ENCODE measurements at places on chromosomes 1 and 21.
A peak's percentile ranks its signal among the peaks of the same experiment; 100 is the strongest.

DNA sequence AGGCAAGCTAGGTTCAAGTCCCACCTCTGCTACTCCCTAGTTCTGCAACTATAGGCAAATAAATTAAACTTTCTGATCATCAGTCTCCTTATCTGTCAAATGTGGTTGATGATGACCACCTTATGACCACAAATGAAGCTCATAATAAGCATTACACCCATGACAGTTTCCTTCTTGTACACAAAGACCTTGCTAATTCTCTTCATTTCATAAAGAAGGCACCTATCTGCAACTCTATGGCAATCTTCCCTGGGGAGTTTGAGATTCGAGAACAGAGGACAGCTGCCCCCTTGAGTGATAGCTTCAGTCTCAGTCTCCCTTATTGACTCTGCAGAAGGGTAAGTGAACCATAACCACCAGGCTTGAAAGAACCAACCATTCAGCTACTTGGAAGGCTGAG, 503.1 kb upstream of the DAB1 start:
- no peak for DNase-seq

DNA sequence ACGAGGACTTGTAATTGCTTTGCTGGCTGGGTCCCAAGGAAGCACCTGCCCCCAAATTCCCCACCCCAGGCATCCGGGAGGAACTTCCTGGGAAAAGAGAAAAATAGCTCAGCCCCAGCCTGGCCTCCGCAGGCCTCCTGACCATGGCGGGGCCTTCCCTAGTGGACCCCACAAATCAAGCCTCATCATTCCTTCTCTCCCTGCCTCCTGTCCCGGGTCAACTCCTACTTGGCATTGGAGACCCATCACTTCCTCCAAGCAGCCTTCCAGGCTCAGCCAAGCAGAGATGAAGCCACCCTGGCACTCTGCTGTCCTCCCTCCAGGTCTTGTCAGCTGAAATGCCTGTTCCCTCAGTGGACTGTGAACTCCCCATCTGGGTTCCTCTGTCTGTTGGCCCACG, 38.0 kb downstream of the AJAP1 start:
- no peak for DNase-seq

DNA sequence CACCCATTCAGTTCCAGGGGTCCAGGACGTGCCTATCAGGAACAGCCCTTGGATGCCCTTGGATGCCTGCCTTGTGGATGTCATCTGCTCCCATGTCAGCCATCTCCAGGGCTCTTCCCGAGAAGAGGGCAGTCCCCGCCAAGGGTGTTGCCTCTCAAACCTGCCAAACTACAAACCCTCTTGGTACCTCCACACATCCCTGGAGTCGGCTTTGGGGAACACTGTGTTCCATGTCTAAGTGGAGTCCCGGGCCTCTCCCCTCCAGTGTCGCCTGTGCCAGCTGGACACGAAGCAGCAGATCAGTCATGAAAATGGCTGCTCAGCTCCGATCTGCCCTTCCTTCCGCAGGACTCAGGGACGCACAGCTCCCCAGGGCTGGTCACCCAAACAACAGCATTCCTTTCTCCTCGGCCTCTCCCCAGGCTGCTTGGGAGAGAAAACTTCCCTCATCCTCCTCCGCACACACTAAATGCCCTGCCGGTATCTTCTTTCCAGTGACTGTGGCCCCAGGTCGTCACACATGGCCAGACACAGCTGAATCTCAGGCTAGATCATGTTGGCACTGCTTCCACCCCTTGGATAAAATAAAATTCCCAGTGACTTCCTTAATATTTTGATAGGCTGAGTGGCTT, 53.4 kb downstream of the GALNT2 start:
- DNase-seq: no peak

DNA sequence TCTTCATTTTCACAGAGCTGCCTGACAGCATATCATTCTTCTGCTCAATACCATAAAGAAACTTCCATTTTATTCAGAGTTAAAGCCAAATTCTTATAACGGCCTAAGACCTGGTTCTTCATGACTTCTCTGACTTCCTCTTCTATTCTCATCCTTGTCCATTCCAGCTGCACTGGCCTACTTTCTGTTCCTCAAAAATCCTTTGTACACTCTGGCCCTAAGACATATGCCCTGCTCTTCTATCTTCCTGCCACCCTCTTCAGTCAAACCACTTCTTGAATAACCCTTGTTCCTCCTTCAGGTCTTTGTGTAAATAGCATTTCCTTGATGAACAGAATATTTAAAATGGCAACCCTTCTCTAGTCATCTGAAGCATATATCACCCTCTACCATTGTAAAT, 1338.7 kb upstream of the ADGRL2 start:
- DNase-seq: no peak

GRCh38 chr1:21590126-21590880, 78.9 kb downstream of the RAP1GAP start:
- DNase-seq: no peak

- no peak for DNase-seq
Measured at GRCh38 chr1:175511496-175511895, 231.9 kb downstream of the TNR start.

DNA sequence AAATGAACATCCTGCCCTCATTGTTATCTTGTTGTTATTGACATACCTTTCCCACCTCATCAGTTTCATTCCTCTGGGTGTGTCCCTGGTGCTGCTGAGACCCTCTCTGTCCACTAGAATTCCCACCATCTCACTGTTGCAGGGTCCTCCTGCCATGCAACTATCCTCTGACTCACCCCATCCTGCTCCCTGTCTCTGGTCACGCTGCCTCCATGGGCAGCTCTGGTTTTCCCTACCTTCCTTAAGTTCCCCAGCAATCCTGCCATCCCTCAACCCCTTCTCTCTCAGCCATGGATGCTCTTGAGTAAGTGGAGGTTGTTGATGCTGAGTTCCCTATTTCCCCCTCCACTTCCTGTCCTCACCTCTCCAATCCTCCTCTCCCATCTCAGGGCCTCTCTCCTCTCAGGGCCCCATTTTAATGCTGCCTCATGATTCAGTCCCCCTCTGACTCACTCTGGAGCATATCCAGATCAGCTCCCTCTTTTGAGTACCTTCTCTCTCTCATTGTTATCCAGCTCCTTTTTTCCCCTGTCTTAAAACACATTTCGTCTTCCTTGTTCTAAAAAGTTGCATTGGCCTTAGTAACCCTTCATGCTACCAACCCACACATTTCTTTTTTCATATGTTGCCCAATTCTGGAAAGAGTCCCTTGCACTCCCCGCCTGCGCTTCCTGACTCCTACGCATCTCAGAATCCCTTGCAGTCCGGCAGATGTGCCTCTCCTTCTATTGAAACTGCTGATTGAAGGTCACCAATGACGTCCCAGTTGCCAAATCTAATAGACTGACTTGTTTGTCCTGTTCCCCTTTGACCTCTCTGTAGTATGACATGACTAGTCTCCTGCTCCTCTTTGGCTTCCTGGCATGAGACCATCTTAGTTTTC, 92.0 kb downstream of the CNIH3 start:
- DNase-seq: no peak

DNA sequence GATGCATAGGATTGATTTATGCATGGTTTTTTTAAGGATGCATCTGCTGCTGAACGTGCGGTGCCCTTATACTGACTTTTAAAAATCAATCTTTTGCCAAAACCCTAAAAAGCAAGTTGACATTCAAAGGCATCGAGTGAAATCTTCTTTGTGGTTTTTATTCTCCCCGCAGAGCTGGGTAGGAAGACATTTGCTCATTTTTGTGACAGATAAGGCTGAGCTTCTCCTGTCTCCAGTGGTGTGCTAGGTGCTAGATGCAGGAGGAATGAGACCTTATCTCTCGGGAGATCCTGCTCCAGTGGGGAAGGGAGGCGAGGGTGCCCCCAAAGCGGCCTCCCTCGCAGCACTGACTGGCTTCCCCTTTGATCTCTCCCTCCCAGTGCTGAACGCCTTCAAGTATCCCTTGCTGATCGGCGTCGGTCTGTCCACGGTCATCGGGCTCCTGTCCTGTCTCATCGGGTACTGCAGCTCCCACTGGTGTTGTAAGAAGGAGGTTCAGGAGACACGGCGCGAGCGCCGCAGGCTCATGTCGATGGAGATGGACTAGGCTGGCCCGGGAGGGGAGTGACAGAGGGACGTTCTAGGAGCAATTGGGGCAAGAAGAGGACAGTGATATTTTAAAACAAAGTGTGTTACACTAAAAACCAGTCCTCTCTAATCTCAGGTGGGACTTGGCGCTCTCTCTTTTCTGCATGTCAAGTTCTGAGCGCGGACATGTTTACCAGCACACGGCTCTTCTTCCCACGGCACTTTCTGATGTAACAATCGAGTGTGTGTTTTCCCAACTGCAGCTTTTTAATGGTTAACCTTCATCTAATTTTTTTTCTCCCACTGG, 14.9 kb upstream of the CD101 start:
- DNase-seq: no peak

GRCh38 chr1:41503538-41504113, 19.1 kb upstream of the EDN2 start:
- DNase-seq: no peak

DNA sequence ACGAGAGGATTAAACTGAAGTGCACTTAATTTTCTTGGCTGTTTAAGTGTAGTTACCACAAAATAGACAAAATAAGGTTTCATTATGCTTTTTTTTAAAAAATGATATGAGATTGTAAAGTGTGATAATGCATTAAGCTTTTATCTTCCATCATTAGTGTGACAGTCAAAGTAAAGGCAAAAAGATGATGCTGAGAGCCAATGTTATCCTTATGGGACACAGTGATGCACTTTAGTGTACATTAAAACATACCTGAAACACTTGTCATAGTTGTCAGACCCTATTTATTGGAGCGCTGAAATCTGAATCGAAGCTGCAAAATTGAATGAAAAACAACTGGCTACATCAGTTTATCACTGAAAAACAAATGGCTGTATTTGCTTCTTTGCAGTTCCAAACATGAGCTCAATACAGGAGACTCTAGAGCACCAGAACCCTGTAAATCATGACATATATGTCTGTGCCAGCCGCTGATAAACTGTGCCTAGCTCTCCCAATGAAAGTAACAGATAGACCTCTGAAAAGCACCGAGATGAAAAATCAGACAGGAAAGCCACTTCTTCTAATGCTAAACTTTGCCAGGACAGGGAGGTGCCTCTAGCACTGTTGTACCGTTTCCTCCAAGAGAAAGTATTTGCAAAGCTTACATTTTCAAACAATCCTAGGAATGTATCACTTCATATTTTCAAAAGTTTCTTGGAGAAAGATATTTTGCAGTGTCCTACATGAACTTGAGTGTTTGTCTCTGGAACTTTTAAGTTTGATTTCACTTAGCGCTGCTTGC, 120.7 kb upstream of the TMPRSS15 start:
- DNase-seq: no peak

DNA sequence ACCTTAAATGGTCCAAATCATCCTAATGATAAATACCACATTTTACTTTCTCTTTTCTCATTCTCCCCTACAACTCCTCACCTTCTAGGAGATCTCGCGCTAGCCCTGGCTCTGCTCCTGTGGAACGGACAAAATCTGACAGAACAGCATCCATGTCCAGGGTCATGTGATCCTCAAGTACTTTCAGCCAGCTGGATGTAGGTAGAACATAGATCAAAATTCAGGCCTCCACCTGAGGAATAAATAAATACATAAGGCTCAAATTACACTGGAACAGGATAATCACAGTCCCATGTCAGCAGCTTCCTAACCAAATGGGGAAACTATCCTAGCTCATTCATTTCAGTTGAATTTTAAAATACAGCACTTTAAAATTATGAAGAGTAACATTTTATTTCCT, 33.2 kb downstream of the OTUD7B start:
- DNase-seq: no peak

GRCh38 chr1:38474738-38475623, 384.6 kb downstream of the RRAGC start:
- DNase-seq: no peak

GRCh38 chr1:43757343-43758053, 50.2 kb downstream of the ST3GAL3 start:
- peak; percentile 33 for DNase-seq

DNA sequence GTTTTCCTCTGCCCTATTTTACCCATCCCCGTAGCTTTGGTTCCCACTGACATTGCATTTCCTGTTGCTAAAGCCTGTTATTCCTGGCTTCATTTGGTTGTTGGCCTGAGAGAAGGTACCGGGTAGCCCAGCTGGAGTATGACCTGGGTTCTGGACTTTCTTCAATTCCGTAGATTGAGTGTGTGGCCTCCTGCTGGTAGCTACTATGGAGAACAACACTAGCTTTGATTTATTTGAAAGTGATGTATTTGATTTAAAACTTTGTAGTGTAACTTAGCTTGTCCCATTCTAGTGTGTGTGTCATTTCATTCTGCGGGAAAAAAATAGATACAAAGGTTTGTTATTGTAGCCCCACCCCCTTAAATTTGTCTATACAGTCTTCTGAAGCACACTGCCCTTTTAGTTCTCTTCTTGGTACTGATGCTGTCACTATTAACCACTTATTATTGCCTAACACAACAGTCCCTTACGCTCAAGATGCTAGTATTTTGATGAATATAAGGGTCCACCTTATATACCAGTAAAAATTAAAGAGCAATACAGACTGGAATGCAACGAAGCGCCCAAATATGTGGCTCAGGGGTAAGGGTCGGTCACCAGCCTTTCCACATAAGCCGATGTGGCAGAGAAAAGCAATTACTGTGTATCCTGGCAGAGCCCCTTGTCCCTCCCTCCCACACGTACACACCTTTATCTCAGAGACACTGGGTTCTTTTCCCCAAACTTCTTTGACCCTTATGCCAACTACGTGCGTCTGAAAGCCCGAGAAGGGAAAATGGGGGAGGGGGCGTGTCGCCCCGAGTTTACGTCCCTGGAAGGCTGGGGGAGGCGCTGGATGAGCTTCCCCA, 643 bp upstream of the MOV10 start:
- DNase-seq: no peak

GRCh38 chr21:43271452-43272020, 102.7 kb downstream of the CRYAA start:
- DNase-seq: no peak

- no peak for DNase-seq
Measured at GRCh38 chr1:55820501-55820900, 605.3 kb upstream of the USP24 start.

DNA sequence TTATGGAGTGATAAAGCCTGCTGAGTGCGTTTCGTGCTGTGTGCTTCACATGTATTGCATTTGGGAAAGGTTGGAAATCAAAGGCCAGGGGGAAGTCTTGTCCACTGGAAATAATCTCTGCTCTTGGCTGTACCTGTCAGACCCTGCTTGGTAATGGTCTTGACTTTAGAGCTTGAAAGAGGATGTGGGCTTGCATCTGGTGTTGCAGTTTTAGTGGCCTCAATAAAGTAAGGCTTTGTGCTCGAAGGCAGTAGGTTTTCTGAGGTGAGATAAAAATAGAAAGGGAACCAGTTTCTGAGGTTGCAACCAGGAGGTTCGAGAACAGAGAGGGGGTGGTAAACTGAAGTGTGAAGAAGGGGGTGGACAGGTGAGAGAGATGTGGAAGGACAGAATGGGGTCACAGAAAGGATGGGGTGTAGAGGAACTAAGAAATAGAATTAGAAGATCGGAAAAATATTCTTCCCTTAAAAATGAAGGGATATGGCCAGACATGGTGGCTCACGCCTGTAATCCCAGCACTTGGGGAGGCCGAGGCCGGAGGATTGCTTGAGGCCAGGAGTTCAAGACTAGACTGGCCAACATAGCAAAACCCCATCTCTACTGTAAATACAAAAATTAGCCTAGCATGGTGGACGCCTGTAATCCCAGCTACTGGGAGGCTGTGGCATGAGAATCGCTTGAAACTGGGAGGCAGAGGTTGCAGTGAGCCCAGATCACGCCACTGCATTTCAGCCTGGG, 1.5 kb downstream of the S100PBP start:
- DNase-seq: no peak
